ENCODE measurements at places on chromosomes 13 and 19.

GRCh38 chr13:51122868-51123566 lies 11.9 kb upstream of the C13orf42 start:
- DNase-seq, result peak; percentile 66

DNA sequence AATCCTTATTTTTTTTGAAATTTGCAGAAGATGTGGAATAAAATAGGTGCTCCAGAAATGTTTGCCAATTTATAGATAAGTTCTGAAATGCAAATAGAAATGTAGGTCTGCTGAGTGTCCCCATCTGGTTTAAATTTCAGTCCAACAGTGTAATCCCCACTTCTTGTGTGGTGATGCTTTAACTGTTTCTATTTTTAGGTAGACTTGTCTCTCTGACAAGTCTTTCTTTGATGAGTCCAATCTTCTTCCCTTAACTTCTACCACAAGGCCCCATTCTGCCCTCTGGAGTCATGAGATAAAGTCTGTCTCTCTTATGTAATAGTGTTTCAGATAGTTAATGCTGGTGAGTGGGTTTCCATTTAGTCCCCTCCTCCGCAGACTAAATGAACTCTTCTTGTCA lies 390.4 kb downstream of the RFC3 start:
- DNase-seq, result no peak

- peak; percentile 38 for DNase-seq
Observed at GRCh38 chr19:15576526-15577156, 38.4 kb upstream of the CYP4F8 start.

GRCh38 chr13:39874331-39875053 lies 219.0 kb downstream of the COG6 start:
- DNase-seq, result no peak

DNA sequence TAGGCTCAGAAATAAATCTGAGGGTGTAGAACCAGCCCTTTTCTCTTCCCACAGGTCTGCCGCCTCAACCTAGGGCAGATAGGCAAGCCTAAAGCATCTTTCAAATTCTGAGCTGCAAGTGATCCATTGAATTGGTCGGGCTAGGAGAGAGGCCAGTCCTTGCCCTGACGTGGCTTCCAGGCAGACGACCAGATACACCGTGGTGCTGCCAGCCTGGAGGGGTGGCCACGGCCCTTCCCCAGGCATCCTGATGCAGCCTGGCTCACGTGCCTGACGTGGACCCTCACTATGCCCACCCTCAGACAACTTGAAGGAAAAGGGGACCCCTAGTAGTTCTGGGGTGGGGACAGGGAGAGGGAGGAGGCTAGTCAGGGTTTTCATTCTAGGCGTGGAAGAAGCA lies 859.3 kb upstream of the KLHL1 start:
- DNase-seq, result no peak

GRCh38 chr19:28424077-28424476 lies 788.9 kb downstream of the UQCRFS1 start:
- DNase-seq, result no peak

GRCh38 chr19:28670836-28671235 lies 542.1 kb downstream of the UQCRFS1 start:
- DNase-seq, result no peak

GRCh38 chr19:28609091-28609755 lies 603.7 kb downstream of the UQCRFS1 start:
- DNase-seq, result no peak

GRCh38 chr19:48772503-48772953 lies 17.2 kb downstream of the FGF21 start:
- no peak for DNase-seq

Data from activated effector memory CD4-positive, alpha-beta T cell treated with anti-CD3 and anti-CD28 coated beads, Interleukin-2, amount 50 U/mL, for 16 hours (primary cell).